ENCODE measurements at places on chromosomes 3 and 15. TPM values are rescaled to one million over a fixed set of nuclear protein-coding genes. Genes with fewer than 3 reads are reported as not detected.

DNA sequence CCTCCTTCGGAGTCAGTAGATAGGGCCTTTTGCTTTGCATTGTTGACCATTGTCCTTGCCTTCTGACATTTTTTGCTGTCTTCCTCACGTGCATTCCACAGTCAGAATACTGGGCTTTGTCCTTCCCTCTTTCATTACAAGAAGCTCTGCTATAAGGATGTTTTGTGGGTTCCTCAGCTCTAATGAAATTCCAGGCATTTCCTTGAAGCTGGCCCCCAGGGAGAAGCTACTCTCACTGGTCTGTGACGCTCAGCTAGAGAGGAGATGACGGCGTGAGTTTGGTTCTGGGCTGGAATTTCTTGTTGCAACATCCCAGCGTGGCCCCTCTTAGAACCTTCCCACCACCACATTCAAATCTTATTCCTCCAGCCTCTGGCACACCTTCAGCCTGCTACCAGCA, 210.2 kb downstream of the TJP1 start:
- H3K4me1 ChIP-seq: no peaks in the 10 kb centered on the region
- H3K27me3 ChIP-seq: no peaks in the 10 kb centered on the region
- DNase-seq: peak; percentile 10

DNA sequence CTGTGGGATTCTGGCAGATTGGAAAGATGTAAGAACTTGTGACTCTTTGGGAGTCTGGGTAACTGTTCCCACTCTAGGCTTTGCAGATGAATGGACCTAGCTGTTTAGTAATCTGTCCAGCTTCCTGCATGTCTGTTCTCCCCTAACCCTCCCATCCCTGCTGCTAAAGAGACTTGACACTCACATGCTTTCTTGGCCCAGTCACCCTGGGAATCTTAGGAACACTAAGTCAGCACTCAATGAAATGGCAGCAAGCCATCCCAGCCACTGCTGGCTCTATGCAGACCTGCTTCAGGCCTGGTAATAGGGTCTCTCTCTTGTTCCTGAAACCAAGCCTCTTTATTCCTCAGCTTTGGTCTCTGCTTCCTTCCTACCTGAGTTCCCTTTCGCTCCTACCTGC, 63.7 kb upstream of the THSD4 start:
- no peaks in the 10 kb centered on the region for H3K36me3 ChIP-seq
- DNase-seq: no peak
- H3K27me3 ChIP-seq: no peaks in the 10 kb centered on the region

DNA sequence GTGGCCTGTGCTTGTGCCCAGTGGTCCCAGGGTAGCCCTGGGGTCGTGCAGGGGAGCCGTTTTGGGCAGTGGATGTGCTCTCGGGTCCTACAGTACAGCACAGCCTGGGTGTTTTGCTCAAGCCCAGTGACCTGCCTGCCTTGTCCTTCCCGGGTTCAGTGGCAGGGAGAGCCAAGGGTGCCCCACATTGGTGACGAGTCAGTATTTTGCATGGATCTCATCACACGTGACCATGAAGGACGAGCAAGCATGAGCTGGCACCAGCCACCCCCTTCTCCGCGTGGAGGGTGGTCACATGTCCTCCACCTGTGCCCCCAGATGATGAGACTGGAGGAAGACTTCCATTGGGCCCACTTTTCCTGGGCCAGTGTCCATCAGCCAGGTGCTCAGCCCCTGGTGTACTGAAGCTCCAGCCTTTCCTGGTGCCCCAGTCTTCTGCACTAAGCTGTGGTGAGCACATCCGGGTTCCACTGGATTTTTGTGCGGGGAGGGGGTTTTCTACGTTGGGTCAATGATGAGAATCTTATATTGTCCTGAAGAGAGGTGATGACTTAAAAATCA, 197.5 kb downstream of the UBE3A start:
- DNase-seq: peak; percentile 8
- no peak overlapping the region for H3K4me3 ChIP-seq
- H3K4me1 ChIP-seq: no peaks in the 10 kb centered on the region
- no peaks in the 10 kb centered on the region for H3K36me3 ChIP-seq
- H3K27me3 ChIP-seq: no peaks in the 10 kb centered on the region

GRCh38 chr3:121821421-121822199, 13.2 kb downstream of the IQCB1 start:
- no peak overlapping the region for H3K4me3 ChIP-seq
- no peaks in the 10 kb centered on the region for H3K27me3 ChIP-seq
- no peaks in the 10 kb centered on the region for H3K36me3 ChIP-seq
- H3K27ac ChIP-seq: no peak overlapping the region

DNA sequence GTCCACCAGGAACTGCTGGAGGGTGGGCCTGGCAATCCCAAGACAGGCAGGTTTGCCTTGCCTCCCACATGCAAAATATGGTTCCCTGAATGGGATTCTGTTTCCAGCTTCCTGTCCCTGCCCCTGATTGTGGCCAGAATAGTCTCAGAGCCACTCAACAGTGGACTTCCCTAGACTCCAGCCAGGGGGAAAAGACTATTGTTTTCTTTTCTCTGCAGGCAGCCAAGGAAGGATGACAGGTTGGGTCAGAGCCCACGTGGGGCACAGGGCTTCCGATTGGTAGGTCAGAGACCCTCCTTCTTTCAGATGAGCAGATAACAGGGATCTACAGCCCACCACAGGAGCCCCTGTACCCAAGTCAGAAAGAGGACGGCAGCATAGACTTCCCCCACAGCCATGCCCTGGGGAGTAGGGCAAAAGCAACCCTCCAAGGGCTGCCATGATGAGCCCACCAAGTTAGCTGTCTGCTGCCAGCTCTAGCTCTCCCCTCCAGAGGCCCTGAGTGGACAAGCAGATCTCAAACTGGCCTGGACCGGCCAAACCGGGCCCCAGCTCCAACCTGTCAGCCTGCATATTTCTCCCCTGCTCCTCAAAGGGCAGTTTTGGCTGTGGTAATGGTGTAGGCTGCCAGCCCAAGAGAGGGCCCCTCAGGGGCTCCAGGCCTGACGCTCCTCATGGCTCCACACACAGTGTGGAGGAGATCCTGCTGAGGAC, 6.4 kb downstream of the TLR9 start:
- no peaks in the 10 kb centered on the region for H3K27me3 ChIP-seq
- no peak for DNase-seq
- peaks cover 3% of the 10 kb centered on the region for H3K4me1 ChIP-seq
- H3K27ac ChIP-seq: no peak overlapping the region
- no peak overlapping the region for H3K4me3 ChIP-seq

GRCh38 chr3:111882799-111883198, 23.7 kb downstream of the PHLDB2 start:
- H3K4me3 ChIP-seq: no peak overlapping the region
- DNase-seq: no peak
- no peaks in the 10 kb centered on the region for H3K4me1 ChIP-seq

DNA sequence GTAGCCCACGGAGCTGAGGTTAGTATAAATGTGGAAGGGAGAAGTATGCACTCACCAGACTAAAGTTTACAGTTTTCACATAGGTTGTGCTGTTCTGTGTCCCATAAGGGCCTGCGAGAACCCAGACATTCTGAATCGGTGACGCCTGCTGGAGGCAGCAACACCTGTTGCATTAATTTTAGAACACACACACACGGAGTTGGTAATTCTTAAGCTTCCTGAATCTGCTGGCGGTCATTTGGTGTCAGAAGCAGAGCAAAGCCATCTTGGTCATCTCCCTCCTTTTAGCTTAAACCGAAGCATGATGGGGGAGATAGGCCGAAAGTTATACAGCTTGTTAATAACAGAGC, 41.1 kb upstream of the AP3B2 start:
- peaks cover 22% of the 10 kb centered on the region for H3K4me1 ChIP-seq
- H3K27ac ChIP-seq: no peak overlapping the region
- peak overlapping the region; percentile 59 for H3K4me3 ChIP-seq
- no peak for DNase-seq
- H3K36me3 ChIP-seq: no peaks in the 10 kb centered on the region
- H3K27me3 ChIP-seq: no peaks in the 10 kb centered on the region

GRCh38 chr3:99648101-99648500, 9.7 kb downstream of the COL8A1 start:
- peaks cover 10% of the 10 kb centered on the region for H3K4me1 ChIP-seq
- no peak overlapping the region for H3K4me3 ChIP-seq
- no peaks in the 10 kb centered on the region for H3K36me3 ChIP-seq
- no peaks in the 10 kb centered on the region for H3K27me3 ChIP-seq

DNA sequence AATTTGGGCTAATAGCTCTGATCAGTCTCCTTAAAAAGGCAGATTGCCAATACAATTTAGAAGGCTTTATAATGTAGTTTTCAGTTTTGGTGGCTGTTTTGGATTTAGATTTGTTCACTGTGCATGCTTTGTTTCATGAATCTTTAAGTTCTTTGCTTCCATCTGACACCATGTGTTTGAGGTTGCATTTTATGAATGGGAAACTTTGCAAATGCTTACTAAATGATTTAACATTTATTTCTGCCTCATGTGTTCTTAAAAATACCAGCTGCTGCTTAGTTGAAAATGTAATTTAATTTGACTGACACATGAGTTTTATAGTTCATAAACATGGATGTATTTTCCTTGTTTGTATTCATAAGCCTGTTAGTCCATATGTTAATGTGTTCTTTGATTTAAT, 78.6 kb downstream of the RNF13 start:
- H3K27ac ChIP-seq: no peak overlapping the region
- no peaks in the 10 kb centered on the region for H3K36me3 ChIP-seq
- peaks cover 18% of the 10 kb centered on the region for H3K4me1 ChIP-seq
- no peaks in the 10 kb centered on the region for H3K27me3 ChIP-seq

The EIF4E3 gene
- total RNA-seq: 2.3 TPM

The PLOD2 gene
- 24.4 TPM for total RNA-seq

The AHSG gene
- total RNA-seq: 0.22 TPM

The PRSS50 gene
- 0.11 TPM for total RNA-seq

The EFCC1 gene
- 2.7 TPM for total RNA-seq

The MINAR1 gene
- 43.5 TPM for total RNA-seq

The VWA5B2 gene
- 52.9 TPM for total RNA-seq

The THRB gene
- 20.2 TPM for total RNA-seq

The C3orf33 gene
- 8.4 TPM for total RNA-seq

The CCR2 gene
- total RNA-seq: 1.7 TPM

All from adrenal gland (tissue), 19 donors.